Hepatocyte (in vitro differentiated cells): ENCODE measurements at places on chromosomes 6 and 20. TPM values are rescaled to one million over a fixed set of nuclear protein-coding genes. Genes with fewer than 3 reads are reported as not detected.

DNA sequence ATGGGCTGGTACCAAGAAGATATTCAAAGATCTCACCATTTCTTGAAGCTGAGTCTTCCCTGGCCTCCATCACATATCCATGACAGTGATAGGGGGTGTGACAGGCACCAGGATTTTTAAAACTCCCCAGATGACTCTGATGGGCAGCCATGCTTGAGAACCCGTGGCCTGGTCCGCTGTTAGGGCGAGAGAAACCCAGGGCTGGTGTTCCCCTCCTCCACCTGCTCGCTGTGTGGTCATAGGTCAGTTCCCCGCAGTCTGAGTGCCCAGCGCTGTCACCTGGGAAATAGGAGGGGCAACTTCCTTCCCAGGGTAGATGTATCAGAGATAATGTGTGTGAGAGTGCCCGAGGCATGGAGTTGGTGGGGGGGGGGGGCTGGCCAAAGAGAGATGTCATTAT is 50.9 kb downstream of the TMEM242 start:
- H3K27ac ChIP-seq: no peak overlapping the region
- H3K36me3 ChIP-seq: no peaks in the 10 kb centered on the region
- H3K27me3 ChIP-seq: no peaks in the 10 kb centered on the region
- no peak for DNase-seq
- H3K4me1 ChIP-seq: peaks cover 26% of the 10 kb centered on the region
- H3K4me3 ChIP-seq: no peak overlapping the region

GRCh38 chr6:139748353-139749146 is 374.1 kb upstream of the CITED2 start:
- no peaks in the 10 kb centered on the region for H3K27me3 ChIP-seq
- H3K4me1 ChIP-seq: peaks cover 43% of the 10 kb centered on the region
- H3K27ac ChIP-seq: peak overlapping the region; percentile 81
- no peak overlapping the region for H3K4me3 ChIP-seq
- DNase-seq: peak; percentile 72

SMIM29 gene
- total RNA-seq: 9.2 and 11.4 TPM in 2 replicates

DNAH8 gene
- total RNA-seq: 0.03 and 0.12 TPM in 2 replicates

- peaks cover 10% of the 10 kb centered on the region for H3K4me1 ChIP-seq
- no peak for DNase-seq
- H3K27ac ChIP-seq: peak overlapping the region; percentile 27
- H3K27me3 ChIP-seq: no peaks in the 10 kb centered on the region
- H3K4me3 ChIP-seq: no peak overlapping the region
These were observed 16.6 kb upstream of the ZNF831 start for GRCh38 chr20:59146780-59147565.

DNA sequence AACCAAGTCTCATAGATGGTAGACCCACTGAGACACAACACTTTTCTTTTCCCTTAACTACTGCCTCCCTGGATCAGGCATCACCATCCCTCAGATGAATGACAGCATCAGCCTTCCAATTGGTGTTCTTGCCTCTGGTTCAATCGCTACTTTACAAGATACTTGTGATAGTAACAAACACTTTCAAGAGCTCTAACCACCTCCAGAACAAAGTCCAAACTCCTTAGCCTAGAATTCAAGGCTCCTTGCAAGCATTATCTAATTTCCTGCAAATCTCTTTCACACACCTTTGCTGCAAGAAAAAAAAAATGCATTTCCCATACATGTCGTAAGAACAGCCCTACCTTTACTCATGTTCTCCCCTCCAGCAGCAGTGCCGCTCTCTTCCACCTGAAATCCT is 33.1 kb downstream of the RALGAPA2 start:
- no peak overlapping the region for H3K4me3 ChIP-seq
- H3K27me3 ChIP-seq: no peaks in the 10 kb centered on the region
- peak overlapping the region; percentile 39 for H3K27ac ChIP-seq
- H3K36me3 ChIP-seq: no peaks in the 10 kb centered on the region

GRCh38 chr20:17445543-17445942 is 85.6 kb downstream of the BFSP1 start:
- no peak overlapping the region for H3K4me3 ChIP-seq
- H3K36me3 ChIP-seq: no peaks in the 10 kb centered on the region
- no peaks in the 10 kb centered on the region for H3K27me3 ChIP-seq
- no peak for DNase-seq

DNA sequence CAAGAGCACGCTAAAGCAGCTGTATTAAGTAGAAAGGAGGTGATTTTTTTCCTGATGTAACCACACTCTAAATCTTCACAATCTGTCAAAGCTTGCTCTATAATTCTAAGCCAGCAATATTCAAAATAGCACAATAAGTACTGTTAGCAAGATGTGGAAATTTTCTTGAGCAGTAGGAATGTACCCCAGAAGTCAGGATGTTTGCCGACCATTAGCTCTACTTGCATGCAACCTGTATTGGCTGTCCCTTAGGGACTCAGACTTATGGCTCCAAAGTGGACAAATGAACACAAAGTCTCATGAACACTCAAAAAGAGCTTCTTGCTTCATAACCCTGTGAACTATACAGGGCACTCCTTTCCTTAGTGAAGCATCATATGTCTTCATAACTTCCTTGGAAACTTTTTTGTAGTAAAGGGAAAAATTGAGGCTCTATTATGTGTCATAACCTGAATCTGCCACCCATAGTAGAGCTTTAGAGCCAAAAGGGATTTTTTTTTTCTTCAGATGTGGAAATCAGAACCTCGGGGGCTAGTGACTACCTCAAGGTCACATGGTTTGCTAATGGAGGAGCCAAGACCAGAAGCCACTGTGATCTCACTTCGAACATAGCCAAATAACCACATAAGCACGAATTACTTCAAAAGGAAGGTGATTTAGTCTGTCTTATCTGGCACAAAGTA is 54.5 kb downstream of the ADGRG6 start:
- H3K27ac ChIP-seq: peak overlapping the region; percentile 33
- H3K27me3 ChIP-seq: no peaks in the 10 kb centered on the region
- no peak for DNase-seq
- peaks cover 16% of the 10 kb centered on the region for H3K4me1 ChIP-seq
- H3K4me3 ChIP-seq: no peak overlapping the region

DNA sequence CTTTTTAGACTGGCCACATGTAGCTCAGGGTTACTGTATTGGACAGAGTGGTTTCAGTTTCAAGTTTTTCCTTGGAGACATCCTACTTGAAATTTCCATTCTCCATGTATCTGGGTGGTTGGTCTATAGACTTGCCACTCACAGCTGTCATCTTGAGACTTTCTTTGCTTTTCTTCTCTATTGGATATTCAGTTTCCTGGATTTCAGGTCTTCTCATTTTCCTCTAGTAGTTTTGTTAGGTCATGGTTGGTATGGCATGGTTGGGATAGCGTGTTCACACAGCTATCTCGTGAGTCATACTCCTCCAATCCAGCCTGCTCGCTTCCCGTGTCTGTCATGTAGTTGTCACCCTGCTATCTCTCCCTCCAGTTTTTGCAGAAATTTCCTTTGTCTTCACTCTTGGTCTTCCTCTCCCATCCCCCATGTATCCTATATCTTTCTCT is 48.3 kb downstream of the PTPN1 start:
- no peaks in the 10 kb centered on the region for H3K27me3 ChIP-seq
- H3K27ac ChIP-seq: no peak overlapping the region
- no peaks in the 10 kb centered on the region for H3K36me3 ChIP-seq
- peaks cover 29% of the 10 kb centered on the region for H3K4me1 ChIP-seq
- DNase-seq: no peak

DNA sequence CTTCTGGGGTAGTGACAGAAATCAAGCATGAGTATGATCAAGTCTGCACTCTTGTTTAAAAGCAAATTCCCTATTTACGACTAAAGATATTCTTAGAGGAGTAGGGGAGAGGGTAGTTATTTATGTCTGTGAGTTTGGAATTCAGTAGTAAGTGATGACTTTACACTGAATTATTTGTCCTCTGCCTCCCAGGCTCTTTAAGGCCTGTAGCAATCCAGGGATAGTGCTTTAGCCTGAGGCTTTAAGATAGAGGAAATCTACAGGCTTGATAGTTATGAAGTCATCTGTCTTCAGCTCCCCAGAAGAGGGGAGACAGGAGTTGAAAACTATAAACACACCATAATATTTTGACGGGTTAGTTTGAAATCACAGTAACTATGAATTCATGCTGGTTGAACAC is 664.5 kb downstream of the EPM2A start:
- H3K4me1 ChIP-seq: no peaks in the 10 kb centered on the region
- DNase-seq: no peak
- H3K27ac ChIP-seq: no peak overlapping the region
- no peaks in the 10 kb centered on the region for H3K36me3 ChIP-seq

HLA-DRB1 gene
- total RNA-seq: 59.1 and 60.6 TPM in 2 replicates

GRCh38 chr6:39980839-39981580 is 46.7 kb upstream of the MOCS1 start:
- DNase-seq: peak; percentile 82
- H3K27me3 ChIP-seq: no peaks in the 10 kb centered on the region
- peaks cover 4% of the 10 kb centered on the region for H3K4me1 ChIP-seq
- no peak overlapping the region for H3K4me3 ChIP-seq

GRCh38 chr20:52454660-52455059 is 263.1 kb upstream of the ZFP64 start:
- H3K4me1 ChIP-seq: no peaks in the 10 kb centered on the region
- no peak for DNase-seq
- H3K36me3 ChIP-seq: no peaks in the 10 kb centered on the region

DNA sequence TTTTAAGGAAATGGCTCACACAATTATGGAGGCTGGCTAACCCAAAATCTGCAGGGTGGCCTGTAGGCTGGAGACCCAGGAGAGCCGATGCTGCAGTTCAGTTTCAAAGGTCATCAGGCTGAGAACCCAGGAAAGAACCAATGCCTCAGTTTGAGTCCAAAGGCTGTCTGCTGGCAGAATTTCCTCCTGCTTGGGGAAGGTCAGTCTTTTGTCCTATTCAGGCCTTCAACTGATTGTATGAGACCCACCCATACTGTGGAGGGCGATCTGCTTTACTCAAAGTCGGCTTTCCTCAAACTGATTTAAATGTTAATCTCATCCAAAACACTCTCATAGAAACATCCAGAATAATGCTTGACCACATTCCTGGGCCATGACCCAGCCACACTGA is 189.7 kb upstream of the CDYL start:
- H3K36me3 ChIP-seq: no peaks in the 10 kb centered on the region
- no peak for DNase-seq
- no peaks in the 10 kb centered on the region for H3K27me3 ChIP-seq
- H3K4me3 ChIP-seq: no peak overlapping the region
- H3K27ac ChIP-seq: peak overlapping the region; percentile 6

- H3K27me3 ChIP-seq: no peaks in the 10 kb centered on the region
- no peaks in the 10 kb centered on the region for H3K36me3 ChIP-seq
- H3K4me1 ChIP-seq: no peaks in the 10 kb centered on the region
- H3K4me3 ChIP-seq: no peak overlapping the region
- no peak for DNase-seq
These were observed 4.3 kb downstream of the OR2J3 start for GRCh38 chr6:29112135-29112534.

DNA sequence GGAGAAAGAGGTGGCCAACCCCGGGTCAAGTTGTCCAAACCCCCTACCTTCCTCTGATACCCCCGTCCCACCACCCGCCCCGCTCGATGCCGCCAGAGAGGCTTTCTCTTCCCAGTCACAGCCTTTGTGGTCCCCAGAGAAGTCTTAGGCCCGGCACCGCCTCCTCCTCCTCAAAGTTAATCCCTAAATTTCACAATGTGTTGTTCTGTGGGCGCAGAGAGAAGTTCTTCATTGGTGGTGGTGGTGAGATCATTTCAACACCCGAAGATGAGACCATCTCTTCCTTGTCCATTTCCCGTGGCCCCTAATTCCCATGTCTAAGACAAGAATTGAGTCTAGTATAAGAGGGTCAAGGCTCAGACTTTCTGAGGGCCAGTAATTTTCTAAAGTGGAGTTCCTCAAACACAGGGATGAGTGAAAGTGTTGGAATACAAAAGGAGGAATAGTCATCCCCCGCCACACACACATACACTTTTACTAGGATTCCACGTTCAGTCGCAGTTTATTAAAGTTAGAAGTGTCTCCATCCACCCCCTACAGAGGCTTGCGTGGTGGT is 10.4 kb downstream of the TRIM31 start:
- H3K27ac ChIP-seq: peak overlapping the region; percentile 75
- H3K4me1 ChIP-seq: peaks cover 20% of the 10 kb centered on the region
- no peak overlapping the region for H3K4me3 ChIP-seq
- no peaks in the 10 kb centered on the region for H3K36me3 ChIP-seq

DNA sequence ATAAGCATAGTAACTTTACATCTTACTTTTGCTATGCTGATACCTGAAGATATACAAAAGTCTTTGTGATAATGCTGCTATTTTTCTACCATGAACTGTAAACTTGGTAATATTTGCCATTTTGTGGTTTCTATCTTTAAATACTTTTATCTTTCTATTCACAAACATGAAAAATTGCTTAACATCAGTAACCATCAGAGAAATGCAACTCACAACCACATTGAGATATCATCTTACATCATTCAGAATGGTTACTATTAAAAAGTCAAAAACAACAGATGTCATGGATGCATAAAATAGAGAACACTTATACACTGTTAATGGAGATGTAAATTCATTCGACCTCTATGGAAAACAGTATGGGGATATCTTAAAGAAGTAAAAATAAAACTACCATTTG is 112.0 kb downstream of the TRDN start:
- no peaks in the 10 kb centered on the region for H3K27me3 ChIP-seq
- DNase-seq: no peak

GRCh38 chr6:80472271-80472670 is 365.8 kb downstream of the BCKDHB start:
- H3K27ac ChIP-seq: no peak overlapping the region
- DNase-seq: no peak
- H3K4me3 ChIP-seq: no peak overlapping the region
- H3K4me1 ChIP-seq: peaks cover 4% of the 10 kb centered on the region
- no peaks in the 10 kb centered on the region for H3K36me3 ChIP-seq
- no peaks in the 10 kb centered on the region for H3K27me3 ChIP-seq

SYCP2 gene
- total RNA-seq: 1.5 and 1.7 TPM in 2 replicates

DNA sequence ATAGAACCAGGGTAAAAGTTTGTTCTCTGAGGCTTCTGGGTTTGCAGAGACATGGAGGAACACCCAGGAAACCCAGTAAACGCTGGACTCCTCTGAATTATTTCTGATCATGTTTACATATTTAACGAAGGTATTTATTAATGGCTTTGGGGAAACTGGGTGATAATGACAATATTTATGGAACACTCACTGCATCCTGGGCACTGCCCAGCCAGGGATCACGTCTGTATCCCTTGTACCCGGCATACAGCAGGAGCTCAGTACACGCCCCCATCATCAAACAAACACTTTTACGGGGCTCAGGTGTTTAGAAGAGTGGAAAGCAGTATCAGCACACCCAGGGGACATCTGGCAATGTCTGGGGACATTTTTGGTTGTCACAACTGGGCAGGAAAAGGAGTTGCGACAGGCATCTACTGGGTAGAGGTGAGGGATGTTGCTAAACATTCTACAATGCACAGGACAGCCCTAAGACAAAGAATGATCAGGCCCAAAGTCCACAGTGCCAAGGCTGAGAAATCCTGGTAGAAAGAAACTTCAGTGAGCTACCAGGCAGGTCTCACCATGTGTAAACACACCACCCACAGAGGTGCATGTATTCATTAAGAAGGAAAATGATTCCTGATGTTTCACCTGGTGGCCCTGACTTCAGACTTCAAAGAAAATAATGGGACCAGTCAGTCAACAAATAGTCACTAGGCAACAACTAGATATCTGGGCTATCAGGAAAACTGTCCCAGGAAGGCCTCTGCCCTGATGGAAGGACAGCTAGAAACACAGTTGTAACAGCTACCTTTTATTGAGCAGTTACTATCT is 35.3 kb downstream of the ZMYND8 start:
- no peaks in the 10 kb centered on the region for H3K36me3 ChIP-seq
- H3K4me3 ChIP-seq: no peak overlapping the region
- peaks cover 59% of the 10 kb centered on the region for H3K4me1 ChIP-seq
- H3K27ac ChIP-seq: peak overlapping the region; percentile 96

RNF182 gene
- total RNA-seq: 1.2 and 2.0 TPM in 2 replicates

- no peaks in the 10 kb centered on the region for H3K27me3 ChIP-seq
- peaks cover 10% of the 10 kb centered on the region for H3K4me1 ChIP-seq
- peak overlapping the region; percentile 79 for H3K27ac ChIP-seq
- no peak overlapping the region for H3K4me3 ChIP-seq
- H3K36me3 ChIP-seq: no peaks in the 10 kb centered on the region
These were observed 87.5 kb downstream of the SYNJ2 start for GRCh38 chr6:158068893-158069799.
